NCI-H1694 (cell line): ENCODE measurements at places on chromosomes 11 and 22.

DNA sequence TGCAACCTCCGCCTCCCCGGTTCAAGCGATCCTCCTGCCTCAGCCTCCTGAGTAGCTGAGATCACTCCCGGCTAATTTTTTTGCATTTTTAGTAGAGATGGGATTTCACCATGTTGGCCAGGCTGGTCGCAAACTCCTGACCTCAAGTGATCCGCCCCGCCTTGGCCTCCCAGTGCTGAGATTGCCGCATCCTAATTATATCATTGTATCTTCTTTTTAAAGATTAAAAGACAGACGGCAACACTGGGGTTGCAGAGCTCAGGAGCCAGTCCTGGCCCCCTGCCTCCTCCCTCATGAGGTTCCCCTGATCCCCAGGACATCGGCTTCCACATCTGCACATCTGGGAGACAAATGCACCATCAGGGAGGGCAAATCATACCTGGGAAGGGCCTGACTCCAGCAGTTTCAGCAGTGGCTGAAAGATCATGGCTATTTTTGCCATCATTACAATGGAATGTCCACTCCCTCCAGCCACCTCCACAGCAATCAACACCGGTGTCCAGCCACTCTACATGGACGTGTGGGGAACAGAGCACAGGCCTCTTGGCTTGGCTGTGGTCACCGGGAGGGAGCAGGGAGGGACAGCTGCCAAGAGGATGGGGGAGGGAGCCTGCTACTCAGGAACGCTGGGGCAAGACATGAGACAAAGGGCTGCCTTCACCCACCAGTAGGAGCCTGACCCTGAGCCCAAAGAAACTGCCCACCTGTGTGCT is 9.2 kb upstream of the CELSR1 start:
- no peak for DNase-seq

DNA sequence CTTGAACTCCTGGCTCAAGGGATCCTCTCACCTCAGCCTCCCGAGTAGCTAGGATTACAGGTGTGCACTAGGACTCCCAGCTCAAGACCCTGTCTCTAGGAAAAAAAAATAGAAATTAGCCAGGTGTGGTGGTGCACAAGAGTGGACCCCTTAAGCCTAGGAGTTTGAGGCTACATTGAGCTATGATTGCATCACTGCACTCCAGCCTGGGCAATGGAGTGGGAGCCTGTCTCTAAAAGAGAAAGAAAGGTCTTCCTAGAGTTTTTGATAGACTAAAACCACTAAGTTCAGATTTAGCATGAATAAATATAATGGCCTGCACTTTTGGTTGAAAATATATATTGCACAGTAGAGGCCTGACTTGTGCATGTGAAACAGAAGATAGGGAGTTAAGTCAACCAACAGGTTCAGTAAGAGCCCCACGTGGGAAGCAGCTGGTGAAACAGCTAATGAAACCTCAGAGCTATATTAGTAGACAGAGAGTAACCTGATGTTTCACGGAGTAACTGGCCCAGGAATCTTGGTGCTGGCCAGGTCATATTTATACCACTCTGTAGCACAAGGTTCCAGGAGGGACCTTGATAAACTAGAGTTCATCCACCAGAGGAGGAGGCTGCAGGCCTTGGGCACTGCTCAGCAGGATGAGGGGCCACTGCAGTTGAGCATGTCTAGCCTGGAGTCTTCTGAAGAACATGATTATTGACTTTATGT is 4.6 kb upstream of the MICAL3 start:
- DNase-seq = no peak

GRCh38 chr22:37007651-37008050 is 11.6 kb downstream of the TST start:
- no peak for DNase-seq

DNA sequence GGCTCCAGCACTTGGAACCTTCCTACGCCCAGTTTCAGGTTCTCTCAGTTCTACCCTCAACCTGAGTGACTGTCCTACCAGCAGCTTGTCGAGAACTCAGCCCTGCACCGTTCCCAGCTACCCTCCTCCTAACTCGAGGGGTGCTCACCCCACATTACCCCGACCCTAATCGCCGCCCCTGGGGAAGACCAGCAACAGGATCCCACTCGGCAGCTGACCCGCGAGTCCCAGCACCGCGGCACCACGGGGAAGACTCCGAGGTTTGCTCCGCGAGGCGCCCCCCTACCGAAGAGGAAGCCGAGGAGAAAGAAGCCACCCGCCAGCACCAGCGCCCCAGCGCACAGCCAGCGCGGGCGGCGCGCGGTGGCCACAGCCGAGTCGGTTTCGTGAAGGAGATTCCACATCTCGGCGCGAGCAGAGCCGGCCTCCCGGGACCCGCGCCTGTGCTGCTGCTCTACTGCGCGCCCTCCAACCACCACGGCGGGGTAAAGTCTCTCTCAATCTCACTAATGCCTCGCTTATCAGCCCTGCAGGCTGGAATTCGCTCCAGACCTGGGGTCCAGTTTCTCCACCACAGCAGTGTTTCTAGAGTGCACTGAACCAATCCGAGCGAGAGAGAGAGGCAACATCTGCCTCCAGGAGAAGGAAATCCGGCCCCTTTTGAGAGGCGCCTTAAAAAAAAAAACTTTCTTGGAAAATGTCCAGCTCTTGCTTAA is at the start of gene FOLH1:
FOLH1 (minus strand) TSS at position 597 of the 716 bp plus-strand sequence; CDS start at position 404, 193 bp downstream.
- no peak for DNase-seq

DNA sequence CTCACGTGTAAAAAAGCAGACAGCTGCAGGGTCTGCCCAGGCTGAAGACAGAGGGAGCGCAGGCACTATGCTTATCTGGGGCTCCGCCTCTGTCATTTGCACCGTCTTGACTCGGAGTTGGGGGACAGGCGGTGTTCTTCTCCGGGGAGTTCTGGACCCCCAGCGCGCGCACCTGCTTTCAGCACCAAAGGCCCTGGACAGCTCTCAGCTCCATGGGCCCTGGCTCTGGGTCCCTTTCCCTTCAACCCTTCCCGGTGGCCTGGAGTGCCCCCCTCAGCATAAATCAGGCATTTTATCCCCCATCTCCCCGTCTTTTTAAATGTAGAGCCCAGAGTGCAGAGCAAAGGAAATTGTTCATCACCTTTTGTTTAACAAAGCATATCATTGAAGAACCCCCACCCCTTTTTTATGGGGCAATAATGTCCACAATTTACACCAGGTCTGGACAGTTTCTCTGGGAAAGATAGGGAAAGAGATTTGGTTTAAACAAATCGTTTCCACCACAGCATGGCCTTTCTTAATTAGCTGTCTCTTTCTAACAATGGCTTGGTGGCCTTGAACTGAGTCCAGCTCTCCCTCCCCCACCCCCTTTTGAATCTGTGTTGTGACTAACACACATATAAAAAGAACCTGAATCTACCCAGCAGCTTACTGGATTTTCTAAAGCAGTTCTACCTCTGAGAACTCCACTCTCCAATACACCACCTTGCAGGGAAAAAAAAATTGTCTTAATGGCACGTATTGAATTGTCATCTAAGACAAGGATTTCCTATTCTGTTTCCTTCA is 1.7 kb downstream of the SEZ6L start:
- peak; percentile 51 for DNase-seq

- DNase-seq = no peak
Observed at GRCh38 chr11:13168271-13168670, 109.3 kb upstream of the BMAL1 start.

- DNase-seq = no peak
Observed at GRCh38 chr11:5258543-5259262, 4.1 kb upstream of the HBG2 start.

- no peak for DNase-seq
Observed at GRCh38 chr11:128394431-128395089, 192.8 kb downstream of the ETS1 start.

DNA sequence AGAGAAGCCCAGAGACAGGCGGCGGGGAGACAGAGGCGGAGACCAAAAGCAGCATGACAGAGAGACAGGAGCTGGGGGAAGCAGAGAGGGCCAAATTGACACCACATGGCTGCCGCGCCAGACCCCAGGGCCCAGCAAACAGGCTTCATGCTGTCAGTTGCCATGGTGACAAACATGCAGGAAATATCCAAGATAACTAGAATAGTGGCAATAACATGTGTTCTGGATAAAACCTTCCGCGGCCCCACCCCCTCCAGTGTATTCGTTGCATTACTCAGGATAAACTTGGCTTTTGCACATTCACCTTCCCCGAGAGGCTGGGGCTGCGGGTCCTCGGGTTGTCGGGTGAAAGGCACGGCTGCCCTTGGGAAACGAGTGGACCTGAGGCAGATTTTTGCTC is 49.9 kb upstream of the CDON start:
- DNase-seq = peak; percentile 4

- DNase-seq = no peak
Observed at GRCh38 chr11:33670250-33671011, 30.2 kb downstream of the C11orf91 start.

- DNase-seq = no peak
Observed at GRCh38 chr22:45585437-45585755, 82.7 kb downstream of the FBLN1 start.

GRCh38 chr11:118634431-118635236 is 27.2 kb downstream of the PHLDB1 start:
- DNase-seq = no peak

DNA sequence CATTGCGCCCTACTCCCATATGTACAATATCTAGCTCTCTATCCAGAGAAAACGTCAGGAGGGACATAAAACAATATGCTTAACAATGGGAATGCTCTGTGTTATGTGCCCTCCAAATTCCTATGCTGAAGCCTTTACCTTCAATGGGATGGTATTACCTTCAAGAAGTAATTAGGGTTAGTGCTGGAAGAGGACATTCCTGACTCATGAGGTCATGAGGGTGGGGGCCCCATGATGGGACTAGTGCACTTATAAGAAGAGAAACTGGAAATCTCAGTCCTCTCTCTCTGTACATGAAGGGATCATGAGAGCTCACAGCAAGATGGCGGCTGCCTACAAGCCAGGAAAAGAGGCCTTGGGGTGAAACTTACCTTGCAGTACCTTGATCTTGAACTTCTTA is 20.3 kb downstream of the MMP20 start:
- no peak for DNase-seq

GRCh38 chr11:61949169-61950034 is 749 bp upstream of the BEST1 start:
- peak; percentile 44 for DNase-seq

DNA sequence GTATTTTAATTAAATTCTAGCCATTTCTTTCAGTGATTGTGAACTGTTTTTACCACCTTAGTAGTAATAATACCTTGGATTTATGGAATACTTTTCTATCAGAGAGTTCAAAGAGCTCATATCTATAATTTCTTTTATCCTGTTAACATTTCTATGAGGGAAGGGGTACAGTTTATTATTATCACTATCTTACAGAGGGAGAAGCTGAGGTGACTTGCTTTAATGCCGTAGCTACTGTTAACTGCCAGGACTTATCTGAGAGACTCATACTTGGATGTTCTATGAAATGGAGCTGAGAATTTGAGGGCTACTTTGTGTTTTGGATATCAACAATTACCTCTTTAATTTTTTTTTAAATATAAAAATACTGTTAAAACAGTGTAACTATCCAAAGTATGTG is 3.3 kb downstream of the REXO2 start:
- DNase-seq = no peak

DNA sequence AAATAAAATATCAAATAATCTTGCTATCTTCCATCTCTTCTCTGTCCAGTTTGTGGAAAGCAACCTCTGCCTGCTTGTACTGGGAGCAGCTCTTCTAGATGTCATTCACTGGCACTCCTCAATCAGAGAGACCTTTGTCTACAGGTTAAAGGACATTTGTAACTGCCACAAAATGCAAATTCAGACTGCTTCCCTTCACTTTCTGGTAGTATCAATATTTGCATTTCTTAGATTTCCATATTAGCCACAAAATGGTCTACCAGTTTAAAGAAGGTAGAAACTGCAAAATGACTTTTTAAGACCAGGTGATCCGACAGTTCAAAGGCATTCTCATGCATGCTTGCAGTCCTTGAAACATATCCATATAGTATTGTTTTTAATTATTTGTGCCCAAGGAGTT is 51.7 kb upstream of the RCN1 start:
- no peak for DNase-seq

DNA sequence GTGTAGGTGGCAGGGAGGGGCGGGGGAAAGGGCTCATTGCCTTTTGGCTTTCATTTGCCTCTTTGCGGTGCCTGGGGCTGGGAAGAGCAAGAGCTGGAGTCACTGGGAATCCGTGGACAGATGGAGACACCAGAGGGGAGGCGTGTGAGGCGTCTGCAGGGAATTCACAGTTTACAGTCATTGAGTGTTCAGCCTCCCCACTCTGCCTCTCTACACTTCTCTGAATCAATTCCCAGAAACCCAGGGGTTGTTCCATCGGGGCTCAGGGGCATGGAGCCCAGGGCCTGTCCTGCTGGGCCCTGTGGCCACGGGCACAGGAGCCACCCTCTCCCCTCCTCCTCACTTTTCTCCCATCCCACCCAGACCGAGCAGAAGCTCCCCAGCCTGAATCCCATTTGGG is 160.5 kb upstream of the NAV2 start:
- DNase-seq = peak; percentile 84

DNA sequence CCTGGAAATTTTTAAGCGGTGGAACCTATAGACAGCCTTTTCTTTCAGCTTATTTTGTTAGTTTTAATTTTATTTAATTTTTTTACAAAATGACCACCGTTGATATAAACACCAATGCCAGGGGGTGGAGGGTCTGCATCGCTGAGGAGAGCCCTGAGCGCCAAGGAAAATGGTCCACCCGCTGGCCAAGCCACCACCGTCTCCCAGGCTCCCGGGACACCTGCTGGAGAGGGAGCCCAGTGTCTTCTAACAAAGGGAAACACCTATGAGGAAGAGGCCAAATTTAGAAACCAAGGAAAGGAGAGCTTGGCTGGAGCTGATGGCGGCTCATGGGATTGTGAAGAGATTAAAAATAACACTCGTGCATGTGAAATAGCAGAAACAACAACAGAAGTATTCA is 288 bp upstream of the KRTAP5-8 start:
- no peak for DNase-seq

DNA sequence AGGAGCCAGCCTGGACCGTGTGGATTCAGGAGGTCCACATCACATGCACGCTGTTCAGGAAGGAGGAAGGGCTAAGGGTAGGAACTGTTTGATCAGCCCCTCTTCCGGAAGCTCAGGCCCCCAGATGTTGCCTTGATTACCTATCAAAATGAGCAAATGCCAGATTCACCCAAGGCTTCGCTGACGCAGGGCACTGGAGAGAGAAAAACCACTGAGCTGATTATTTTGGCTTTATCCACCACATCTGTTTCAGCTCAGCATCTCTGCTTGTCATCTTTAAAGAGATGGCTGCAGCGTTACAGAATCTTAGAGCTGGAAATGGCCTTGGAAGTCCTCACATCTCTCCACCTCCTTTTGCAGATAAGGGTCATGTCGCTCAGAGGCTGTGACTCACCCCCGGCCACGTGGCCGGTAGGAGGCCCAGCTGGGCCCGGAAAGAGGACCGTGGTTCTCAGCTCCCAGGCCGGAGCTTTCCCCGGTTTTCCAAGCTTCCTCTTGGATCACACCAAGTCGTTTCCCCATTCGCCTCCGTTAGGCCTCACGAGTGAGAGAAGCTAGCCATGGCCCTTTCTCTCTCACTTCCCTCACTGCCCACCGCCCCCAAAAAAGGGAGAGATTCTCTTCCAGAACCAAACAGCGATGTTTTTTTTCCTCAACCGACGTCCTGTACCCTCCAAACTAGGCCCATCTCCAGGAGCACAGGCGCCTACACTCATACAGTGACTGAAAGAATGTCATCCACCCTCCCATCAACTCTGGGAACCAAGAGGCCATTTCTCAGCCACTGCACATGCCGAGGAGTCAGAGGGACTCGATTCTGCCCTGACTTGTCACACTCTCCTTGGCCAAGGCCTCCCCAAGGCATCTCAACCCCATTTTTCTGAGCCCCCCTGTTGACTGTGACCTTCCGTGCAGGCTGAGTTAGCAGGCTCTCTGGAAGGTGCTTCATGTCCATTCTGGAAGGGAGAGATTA is 37.6 kb downstream of the LIF start:
- DNase-seq = no peak

GRCh38 chr11:80980227-80980626 is 1539.4 kb upstream of the TENM4 start:
- DNase-seq = no peak
